Calu3 (cell line): ENCODE measurements at places on chromosomes 3 and 15. TPM values are rescaled to one million over a fixed set of nuclear protein-coding genes. Genes with fewer than 3 reads are reported as not detected.

DNA sequence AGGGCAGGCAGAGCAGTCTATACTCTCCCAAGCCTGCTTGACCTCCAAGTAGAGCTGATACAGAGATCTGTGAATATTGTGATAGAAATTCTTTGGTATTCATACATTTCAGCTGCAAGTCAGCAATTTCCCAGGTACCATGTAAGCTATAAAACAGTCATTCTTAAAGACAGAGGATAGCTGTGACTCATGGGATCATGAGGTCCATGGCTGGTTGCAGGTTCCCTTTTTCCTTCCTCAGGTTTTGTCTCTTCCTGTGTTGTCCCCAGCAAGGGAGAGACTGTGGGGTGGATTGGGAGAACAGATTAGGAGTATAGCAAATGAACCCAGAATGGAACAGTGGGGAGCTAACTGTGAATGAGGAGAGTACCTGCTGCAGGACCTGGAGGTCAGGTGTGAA, 5.4 kb upstream of the P4HTM start:
- DNase-seq, result no peak

DNA sequence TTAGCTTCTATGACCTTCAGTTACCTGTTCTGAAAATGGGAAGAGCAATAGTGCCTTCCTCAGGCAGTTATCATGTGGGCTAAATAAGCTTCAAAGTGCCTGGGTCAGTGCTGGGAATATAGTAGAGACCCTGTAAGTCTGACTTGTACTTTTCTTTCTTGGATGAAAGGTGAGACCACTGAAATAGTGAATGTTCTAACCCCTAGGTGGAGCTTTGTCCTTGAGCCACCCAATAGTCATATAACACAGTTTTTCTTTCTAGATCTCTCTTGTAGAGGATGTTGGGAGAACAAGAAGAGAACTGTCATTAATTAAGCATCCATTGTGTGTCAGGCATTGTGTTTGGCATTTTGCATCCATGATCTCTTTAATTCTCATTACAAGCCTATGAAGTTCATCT, 13.0 kb upstream of the BFSP2 start:
- no peak for DNase-seq

SERPINI1 gene
- 1.9 and 2.2 TPM in 2 replicates for total RNA-seq

- peak; percentile 72 for DNase-seq
These were observed 232.7 kb downstream of the MECOM start for GRCh38 chr3:169430707-169431404.

DNA sequence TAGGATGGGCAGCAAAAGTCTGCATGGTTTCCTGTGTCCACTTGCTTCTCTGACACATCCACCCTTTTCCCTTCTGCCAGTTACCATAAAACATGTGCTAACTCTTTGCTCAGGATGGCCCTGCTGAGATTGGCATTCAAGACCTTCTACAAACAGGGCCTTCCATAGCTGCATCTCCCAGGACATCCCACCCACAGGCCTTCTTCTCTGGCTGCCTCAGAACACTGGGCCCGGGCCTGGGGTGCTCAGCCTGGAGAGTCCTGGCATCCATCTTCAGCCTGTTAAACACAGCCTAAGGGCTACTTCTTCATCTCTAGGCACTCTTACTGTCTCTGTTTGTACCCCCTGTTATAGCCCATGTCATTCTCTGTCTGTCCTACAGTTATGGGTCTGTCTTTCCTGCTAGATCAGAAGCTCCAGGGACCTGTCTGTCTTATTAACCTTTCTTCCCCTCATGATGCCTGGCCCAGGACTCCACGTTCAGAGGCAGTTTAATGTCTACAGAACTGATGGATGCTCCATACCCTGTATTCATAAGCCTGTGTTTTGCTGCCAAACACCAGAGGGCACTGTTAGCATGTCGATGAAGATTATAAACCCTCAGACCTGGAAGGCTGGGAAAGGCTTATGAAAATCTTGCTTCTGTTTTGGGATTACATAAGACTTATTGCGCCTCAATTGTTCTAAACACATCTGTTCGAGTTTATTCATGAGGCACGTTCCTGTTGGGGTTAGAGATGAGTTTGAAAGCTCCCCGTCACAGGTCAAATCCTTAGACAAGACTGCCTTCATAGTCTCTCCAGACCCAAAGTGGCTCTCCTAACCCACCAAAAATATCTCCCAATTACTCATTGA, 16.5 kb downstream of the SEMA3G start:
- peak; percentile 63 for DNase-seq

GRCh38 chr3:88657459-88657858, 450.0 kb upstream of the EPHA3 start:
- no peak for DNase-seq

- no peak for DNase-seq
These were observed 75.6 kb downstream of the TRAK1 start for GRCh38 chr3:42166662-42167300.

- no peak for DNase-seq
These were observed 243.0 kb downstream of the NAALADL2 start for GRCh38 chr3:175102161-175102560.

GRCh38 chr3:46501702-46502101, 3.9 kb downstream of the RTP3 start:
- DNase-seq, result no peak

DNA sequence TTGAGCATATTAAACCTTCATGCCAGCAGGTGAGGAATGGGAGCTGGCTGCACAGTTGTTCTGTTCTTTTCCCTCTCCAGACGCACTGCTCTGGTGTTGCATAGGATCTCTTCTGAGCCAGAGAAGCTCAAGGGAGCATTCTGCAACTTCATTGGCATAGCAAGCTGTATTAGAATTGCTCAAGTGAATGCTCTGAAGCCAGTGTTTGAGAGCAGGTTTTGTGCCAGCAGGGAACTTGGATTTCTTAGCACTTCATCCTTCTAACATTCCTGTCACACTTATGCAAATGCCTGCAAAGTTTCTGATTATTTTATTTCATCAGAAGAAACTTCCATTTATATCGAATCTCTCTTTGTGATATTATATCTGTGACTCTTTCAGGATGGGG, 366.6 kb downstream of the AGBL1 start:
- no peak for DNase-seq

PTX3 gene
- 1.8 and 2.9 TPM in 2 replicates for total RNA-seq

CD200 gene
- total RNA-seq, result not detected in 2 replicates

GRCh38 chr3:113268311-113268710, 57.0 kb downstream of the BOC start:
- no peak for DNase-seq

GOLGA6L7 gene
- not detected in 2 replicates for total RNA-seq

DNA sequence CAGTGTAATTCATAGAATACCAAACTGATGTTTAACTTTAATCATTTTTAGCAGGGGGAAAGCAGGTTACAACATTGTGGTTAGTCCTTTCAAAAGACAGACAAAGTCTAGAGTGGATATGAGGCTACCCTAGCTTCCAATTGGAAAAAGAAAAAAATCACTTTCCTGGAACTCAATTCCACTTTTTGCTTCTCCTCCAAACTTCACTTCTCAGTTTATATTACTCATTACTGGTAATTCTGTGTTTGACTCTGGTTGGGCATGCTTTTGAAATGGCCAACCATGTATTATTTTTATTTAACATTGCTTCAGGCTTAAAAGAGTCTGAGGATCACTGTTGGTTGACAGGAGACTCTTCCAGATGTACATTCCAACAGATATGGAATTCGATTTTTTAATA, 84.8 kb downstream of the RAP2B start:
- DNase-seq, result no peak

ARMC8 gene
- total RNA-seq, result 78.7 and 80.9 TPM in 2 replicates

PODXL2 gene
- 36.1 and 43.6 TPM in 2 replicates for total RNA-seq

SLC9C1 gene
- not detected in 2 replicates for total RNA-seq

CIB2 gene
- total RNA-seq, result 15.1 and 15.7 TPM in 2 replicates

- DNase-seq, result peak; percentile 42
These were observed 64.8 kb downstream of the SAMMSON start for GRCh38 chr3:70064194-70064779.

- DNase-seq, result no peak
These were observed 21.5 kb downstream of the BCHE start for GRCh38 chr3:165815682-165816081.

USP8 gene
- total RNA-seq, result 72.4 and 73.2 TPM in 2 replicates

GRCh38 chr3:127153506-127153815, 39.5 kb upstream of the PRR23E start:
- no peak for DNase-seq

GRCh38 chr3:50127251-50127691, 27.9 kb upstream of the SEMA3F start:
- no peak for DNase-seq

DNA sequence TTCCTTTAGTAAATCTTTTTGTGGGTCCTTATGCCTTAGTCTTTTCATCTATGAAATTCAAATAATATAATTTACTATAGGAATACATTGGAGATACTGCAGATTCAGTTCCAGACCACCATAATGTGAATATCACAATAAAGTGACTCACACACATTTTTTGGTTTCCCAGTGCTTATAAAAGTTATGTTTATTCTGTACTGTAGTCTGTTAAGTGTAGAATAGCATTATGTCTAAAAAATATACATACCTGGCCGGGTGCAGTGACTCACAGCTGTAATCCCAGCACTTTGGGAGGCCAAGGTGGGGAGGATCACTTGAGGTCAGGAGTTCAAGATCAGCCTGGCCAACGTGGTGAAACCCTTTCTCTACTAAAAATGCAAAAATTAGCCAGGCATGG, 53.9 kb upstream of the PAQR5 start:
- no peak for DNase-seq

PHLDB2 gene
- total RNA-seq, result 15.4 and 30.7 TPM in 2 replicates

DNA sequence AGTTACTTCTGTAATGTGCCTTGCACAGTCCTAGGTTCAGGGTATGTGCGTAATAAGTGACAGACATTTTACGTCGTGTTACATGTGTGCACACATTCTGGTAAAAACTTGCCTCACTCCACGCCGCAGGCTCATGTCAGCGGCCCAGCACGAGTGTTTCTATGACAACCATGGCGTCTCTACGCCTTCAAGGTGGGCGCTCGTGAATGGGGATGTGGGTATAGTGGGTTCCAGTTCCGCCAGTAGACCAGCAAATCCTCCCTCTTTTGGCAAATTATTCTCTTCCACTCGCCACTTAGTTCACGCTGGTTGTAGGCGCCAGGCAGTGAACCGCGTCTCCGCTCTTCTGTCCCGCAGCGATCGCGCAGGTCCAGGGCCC, 40.3 kb downstream of the CHST14 start:
- no peak for DNase-seq

DNA sequence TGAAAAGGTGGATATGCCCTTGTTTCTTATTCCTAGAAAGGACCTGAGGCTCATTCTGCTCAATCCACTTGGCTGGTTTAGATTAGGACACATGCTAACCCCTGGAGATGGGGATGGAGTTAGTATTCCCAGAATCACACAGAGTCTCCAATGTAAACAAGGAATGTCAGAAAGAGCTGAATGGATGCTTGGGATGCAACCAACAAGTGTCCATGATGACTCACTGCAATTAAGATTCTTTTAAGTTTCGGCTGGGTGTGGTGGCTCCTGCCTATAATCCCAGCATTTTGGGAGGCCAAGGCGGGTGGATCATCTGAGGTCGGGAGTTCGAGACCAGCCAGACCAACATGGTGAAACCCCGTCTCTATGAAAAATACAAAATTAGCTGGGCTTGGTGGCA, 315.5 kb upstream of the AZI2 start:
- no peak for DNase-seq

GRCh38 chr3:55307622-55308021, 179.5 kb downstream of the WNT5A start:
- no peak for DNase-seq

- no peak for DNase-seq
These were observed 2.5 kb upstream of the MTMR14 start for GRCh38 chr3:9646800-9647152.

GRCh38 chr3:159804726-159805410, 183.8 kb upstream of the IL12A start:
- DNase-seq, result peak; percentile 84

DNA sequence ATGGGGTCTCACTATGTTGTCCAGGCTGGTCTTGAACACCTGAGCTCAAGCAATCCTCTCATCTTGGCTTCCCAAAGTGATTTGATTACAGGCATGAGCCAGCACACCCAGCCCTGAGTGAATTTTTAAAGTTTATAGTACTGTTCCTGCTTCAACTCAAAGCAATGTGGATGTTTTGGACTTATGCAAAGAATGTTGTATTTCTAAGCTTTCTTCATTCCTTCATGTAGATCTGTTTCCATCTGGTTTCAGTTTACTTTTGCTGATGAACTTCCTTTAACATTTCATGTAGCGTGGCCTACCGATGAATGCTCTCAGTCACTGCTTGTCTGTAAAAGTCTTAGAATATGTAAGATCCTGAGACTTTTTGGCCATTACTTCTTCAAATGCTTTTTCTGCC, 23.2 kb downstream of the NRG4 start:
- DNase-seq, result no peak

GP9 gene
- total RNA-seq, result not detected in 2 replicates

DNA sequence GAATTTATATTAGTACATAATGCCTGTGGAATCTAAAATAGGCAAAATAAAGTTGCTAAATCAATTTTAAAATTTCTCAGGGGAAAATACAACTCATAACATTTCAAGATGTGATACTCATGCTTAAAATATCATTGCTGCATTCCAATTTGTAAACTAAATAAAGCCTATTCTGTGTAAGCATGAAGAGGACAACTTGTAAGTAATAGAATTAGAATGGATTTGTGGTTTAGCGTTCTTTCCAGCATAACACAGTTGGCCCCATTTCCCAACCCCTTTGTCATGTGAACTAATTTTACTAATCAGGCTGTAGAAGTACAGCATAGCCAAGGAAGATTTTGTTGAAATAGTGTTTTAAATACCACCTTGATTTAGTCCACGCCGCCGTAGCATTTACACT, 437.2 kb downstream of the SI start:
- no peak for DNase-seq
